ENCODE measurements at places on chromosomes 11 and 22. TPM values are rescaled to one million over a fixed set of nuclear protein-coding genes. Genes with fewer than 3 reads are reported as not detected.
A peak's percentile ranks its signal among the peaks of the same experiment; 100 is the strongest.

CTR9 gene
- total RNA-seq = 52.0 TPM

DNA sequence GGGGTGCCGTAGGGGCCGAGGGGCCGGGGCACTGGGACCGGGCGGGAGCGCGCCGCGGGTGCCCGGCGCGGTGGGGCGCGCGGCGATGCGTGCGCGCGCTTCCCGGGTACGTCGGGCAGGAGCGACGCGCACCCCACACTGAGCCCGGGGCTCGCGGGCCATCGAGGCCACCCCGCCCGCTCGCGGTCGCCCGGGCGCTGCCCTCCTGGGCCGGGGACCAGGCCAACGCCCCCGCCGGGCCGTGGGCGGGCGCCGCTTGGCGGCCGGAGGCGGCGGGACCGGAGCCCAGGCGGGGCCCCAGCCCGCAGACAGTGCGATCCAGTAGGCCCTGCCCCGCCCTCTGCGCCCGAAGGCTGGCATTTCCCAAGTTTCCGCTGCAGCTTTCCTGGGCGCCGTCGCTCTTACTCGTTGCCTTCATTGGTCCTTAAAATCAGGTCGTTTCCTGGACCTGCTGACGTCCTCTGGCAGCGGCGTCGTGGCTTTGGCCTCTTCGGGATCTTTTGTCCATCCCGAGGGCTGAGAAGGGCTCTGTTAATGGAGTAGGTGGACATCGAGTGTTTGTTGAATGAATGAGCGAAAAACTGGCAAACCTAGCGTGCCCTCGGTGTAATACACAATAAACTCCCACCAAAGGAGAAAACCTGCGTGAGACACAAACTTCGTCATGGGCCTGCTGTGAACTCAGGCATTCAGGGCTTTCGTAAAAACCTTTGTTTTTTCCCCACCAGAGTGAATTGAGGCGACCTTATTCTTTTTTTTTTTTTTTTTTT is 638 bp downstream of the PARVA start:
- no peak for DNase-seq

- no peak for DNase-seq
Measured at GRCh38 chr22:44309137-44309536, 3.6 kb downstream of the SHISAL1 start.

GRCh38 chr11:109046284-109046992 is 375.6 kb upstream of the C11orf87 start:
- DNase-seq = no peak

- DNase-seq = no peak
Measured at GRCh38 chr22:28443526-28443876, 236.1 kb downstream of the TTC28 start.

DNA sequence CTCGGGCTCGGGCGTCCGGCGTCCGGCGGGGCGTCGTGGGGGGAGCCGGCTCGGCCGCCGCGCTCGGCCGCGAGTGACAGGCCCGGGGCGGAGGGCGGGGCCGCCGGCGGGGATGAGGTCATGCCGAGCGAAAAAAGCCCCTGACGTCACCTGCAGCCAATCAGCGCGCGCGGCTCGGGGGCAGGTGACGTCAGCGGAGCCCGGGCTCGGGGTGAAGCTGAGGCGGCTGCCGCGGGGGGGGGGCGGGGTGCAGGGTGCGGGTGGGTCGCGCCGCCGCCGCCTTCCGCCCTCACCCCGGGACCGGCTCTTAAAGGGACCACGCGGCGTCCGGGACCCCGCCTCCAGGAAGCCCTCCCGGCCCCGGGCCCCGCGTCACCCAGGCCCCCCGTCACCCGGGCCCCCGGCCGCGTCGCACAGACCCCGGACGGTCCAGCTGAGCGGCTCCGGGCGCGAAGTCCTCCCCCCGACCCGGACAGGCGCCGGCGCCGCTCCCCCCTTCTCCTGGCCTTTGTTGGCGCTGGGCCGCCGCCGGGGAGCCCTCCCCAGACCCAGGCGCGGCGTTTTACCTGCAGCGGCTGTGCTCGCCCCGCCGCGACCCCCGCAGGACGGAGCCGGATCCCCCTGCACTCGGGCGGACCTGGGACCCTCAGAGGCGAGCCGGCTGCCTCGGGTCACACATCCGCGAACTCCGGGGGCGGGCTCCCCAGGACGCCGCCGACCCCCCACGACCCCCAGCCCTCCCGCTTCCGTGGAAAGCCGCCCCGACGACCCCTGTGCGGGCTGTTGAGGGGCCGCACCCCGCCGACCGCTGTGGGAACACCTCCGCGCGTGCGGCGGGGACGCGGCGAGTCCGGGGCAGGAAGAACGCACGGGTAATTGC is at the start of gene DUSP8:
Gene DUSP8, minus strand, starts transcription at position 75 of the 880 bp plus-strand sequence. CDS start 6,445 bp downstream, outside the sequence.
- peak; percentile 97 for DNase-seq

ZNF280A gene
- total RNA-seq = not detected

DNA sequence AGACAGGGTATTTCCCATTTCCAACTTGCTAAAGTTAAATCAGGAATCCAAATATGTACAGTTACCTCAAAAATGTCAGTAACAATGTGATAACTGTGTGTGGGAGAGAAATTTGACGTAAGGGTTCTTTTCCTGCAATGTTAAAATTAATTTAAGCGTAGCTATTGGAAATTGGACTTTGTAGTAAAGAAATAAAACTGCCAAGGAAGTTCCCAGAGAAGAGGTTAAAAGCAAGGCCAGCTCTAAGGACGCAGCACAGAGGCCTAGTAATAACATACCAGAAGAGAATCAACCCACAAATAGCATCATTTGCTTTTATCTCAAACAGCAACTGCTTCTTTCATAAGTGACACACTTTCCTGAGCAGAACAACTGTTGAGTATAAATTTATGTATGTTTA is 36.8 kb upstream of the GRIA4 start:
- DNase-seq = no peak

DNA sequence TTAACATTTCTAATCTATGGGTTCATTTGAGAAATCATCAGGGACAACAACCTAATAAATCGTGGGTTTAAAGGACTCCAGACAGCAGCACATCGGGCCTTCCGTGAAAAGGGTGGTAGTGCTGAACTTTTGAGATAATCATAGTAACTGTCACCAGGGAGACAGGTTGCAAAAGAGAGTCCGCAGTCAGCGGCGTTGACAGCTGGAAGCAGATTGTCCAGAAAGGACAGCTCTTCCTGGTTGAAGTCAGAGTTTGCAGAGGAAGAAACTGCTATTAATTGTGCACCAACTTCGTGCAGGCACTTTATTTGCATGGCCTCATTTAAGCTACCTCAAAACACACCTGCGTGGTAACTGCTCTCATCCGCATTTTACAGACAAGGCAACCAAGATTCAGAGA is 20.5 kb upstream of the ISX start:
- no peak for DNase-seq

GRCh38 chr11:76801736-76802135 is 18.6 kb downstream of the TSKU start:
- DNase-seq = no peak

- DNase-seq = no peak
Measured at GRCh38 chr11:121626980-121627379, 174.2 kb upstream of the SORL1-AS1 start.

DNA sequence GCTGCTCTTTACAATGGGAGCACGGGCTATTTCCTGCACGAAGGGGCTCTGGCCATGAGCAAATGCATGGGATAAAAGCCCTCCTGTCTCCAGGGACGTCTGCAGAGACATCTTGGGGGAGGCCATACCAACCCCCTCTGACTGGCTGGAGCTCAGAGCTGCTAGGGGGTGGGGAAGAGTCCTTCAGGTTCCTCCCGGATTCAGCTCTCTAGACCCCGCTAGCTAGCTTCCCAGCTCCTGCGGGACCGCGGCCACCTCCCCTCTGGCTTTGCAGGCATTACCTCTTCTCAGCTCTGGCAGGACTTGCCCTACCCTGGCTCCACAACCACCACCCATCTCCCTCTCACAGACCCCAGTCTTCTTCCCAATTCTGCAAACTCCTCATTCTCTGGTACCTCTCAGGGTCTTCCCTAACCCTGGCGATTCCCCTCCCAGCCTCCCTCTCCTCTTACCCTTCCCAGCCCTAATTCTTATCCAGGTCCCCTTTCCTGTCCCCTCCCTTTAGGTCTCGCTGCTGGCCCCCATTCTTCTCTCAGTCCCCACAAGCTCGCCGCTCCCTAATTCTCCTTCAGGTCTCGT is 802 bp downstream of the SYT13 start:
- DNase-seq = no peak

CD3E gene
- 1.0 TPM for total RNA-seq

DNA sequence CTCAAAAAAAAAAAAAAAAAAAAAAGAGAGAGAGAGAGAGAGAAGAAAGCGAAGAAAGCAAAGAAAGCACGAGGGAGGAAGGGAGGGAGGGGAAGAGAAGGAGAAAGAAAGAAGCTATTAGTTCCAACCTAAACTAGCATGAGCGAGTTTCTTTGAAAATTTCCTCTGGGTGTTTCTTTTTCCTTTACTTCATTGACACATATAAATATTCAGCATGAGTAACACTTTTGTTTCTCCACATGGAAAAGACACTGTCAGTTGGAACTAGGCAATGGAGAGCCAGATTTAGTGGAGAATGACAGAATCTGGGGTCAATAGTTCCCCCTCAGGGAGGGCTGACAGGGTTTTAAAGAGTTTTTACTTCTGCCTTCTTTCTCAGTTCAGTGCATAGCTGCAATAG is 257.4 kb downstream of the DDX10 start:
- no peak for DNase-seq

DNA sequence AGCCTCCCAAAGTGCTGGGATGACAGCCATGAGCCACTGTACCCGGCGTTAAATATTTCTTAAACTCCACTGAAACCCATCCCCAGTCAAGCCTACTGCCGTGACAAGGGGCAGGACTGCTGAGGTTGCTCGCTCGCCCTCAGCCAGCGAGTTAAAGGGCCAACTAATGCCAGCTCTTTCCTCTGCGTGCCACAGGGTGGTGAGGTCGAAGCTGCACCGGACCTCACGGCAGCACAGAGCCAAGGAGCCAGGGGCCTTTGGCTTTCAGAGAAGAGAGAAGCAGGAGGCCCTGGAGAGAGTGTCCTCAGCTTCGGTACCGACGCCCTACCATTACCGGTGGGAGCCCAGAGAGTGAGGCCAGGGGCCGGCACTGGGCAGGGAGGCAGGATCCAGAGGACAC is 12.8 kb downstream of the ARFGAP2 start:
- DNase-seq = peak; percentile 3

DNA sequence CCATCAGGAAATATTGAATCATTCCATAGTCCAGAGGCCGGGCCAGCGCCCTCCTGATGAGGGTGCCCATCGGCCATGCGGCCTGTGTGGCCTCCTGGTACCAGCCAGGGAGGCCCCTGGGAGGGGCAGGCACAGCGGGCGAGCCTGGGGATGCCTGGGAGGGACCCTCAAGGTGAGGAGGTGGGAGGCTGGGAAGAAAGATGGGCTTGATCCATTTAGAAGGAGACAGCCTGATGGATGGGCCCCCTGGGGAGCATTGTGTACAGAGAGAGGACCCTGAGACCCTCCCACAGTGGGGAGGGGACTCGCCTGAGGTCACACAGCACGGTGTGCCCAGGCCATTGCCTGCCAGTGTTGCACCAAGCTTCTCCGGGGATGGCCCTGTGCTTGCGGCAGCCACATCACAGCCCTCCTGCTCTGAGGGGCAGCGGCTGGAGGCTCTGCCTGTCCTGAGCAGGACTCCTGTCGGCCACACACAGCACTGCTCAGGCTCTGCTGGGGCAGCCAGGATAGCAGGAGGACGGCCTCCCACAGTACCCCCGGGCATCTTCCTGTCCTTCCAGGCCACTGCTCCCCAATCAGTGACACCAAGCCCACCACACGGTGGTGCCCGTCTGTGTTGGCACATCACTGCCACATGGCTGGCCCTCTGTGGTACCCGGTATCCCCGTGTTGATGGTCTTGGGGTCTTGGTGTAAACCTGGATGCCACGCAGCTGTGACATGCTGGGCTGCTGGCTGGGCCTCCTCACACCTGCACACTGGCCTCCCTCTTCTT is 290.0 kb downstream of the TBC1D22A start:
- DNase-seq = no peak

DNA sequence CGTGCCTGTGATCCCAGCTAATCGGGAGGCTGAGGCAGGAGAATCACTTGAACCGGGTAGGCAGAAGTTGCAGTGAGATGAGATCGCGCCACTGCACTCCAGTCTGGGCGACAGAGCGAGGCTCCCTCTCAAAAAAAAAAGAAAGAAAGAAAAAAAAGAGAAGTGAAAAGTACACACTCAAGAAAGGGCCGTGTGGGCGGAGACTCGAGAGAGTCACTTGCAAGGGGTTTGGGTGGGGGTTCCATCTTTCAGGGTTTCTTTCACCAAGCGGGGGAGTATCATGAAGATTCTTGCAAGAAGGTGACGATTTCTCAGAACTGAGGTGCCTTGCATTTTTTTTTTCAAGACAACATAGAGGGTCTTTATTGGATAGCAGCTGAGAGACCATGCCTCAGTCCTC is 4.0 kb upstream of the IFITM5 start:
- DNase-seq = peak; percentile 76

DNA sequence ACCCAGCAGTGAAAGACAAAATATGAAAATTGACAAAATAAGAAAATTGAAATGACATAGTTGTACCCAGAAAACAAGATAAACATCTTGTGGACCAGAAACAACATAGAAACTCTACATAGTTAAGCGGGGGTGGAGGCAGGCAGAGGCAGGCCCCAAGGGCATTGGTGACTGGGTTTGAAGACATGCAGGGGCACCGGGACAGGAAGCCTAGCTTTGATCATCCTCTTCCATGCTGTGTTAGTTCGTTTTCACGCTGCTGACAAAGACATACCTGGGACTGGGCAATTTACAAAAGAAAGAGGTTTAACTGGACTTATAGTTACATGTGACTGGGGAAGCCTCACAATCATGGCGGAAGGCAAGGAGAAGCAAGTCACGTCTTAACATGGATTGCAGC is 33.5 kb upstream of the CRTAM start:
- DNase-seq = no peak

- DNase-seq = no peak
Measured at GRCh38 chr11:7871056-7871455, 60.0 kb downstream of the OR10A6 start.

- DNase-seq = no peak
Measured at GRCh38 chr11:65355776-65356393, 1.3 kb downstream of the TIGD3 start.

DNA sequence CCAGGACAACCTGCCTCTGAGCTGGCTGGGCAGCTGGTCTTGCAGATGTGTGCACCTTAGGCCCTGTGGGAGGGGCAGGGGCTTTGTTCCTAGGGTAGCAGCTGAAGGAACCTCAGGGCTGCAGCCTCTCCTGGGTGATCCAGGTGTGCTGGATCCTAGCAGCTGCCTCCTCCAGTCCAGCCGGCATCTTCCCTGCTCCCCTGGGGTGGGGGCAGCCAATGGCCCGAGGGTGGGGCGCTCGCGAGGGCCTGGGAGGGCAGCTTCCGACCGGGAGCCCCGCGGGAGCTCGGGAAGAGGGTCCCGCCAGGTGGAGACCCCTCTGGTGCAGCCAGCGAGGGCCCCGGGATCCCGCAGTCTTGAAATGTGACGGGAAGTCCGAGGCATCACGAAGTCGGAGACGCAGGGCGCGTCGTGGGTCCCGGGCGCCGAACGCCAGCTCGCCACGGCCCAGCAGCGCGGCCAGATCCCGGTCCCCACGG is 1.7 kb downstream of the IFITM1 start:
- no peak for DNase-seq

IL18BP gene
- total RNA-seq = 30.7 TPM

All from B cell (primary cell).